T-helper 2 cell (primary cell): ENCODE measurements at places on chromosomes 7 and 10.

DNA sequence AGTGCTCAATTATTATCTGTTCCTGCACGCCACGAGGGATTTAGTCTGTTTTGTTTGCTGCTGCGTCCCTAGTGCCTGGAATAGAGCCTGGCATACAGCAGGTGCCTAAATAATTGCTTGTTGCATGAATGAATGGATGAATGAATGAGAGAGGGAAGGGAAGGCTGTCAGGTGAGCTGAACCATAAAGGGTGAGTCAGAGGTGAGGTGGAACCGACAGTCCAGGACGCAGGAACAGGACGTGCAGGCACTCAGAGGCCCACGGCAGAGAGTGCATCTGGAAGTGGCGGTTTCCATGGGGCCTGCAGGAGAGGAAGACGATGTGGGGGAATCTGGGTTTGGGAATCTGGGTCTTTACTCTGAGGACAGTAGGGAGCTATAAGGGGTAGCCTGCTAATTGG is 17.7 kb upstream of the PPIF start:
- DNase-seq: no peak

DNA sequence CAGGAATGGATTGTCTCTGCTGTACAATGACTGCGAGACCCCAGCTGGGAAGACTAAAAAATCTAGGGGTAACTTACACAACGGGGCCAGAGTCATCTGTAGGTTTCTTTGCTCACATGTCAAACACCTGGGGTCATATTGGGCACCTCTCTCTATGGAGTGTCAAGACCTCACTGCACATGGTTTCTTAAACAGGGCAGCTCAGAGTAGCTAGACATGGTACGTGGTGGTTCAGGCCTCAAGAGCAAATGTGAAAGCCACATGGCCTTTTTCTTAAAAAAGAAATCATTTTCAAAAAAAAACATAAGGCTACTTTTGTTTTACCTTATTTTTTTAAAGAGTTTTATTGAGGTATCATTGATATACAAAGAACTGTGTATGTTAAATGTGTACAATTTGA is 162.2 kb upstream of the ITGB1 start:
- DNase-seq: no peak

DNA sequence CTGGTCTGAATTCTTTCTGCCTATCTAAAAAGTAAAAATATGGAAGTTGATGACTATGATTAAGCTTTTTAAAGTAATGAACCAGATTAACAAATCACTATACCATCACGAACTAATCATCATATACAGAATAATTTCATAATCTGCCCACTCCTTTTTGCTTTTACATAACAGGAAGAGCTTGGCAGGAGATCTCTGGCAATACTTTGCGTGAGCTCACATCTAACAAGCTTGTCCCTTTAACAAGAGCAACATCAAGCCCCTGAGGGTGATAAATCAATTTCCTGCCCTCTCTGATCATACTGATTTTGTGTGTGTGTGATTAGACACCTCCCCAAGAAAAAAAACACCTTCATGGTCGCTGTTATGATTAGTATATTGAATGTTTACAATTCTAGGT is 143.5 kb upstream of the ASAH2 start:
- no peak for DNase-seq

DNA sequence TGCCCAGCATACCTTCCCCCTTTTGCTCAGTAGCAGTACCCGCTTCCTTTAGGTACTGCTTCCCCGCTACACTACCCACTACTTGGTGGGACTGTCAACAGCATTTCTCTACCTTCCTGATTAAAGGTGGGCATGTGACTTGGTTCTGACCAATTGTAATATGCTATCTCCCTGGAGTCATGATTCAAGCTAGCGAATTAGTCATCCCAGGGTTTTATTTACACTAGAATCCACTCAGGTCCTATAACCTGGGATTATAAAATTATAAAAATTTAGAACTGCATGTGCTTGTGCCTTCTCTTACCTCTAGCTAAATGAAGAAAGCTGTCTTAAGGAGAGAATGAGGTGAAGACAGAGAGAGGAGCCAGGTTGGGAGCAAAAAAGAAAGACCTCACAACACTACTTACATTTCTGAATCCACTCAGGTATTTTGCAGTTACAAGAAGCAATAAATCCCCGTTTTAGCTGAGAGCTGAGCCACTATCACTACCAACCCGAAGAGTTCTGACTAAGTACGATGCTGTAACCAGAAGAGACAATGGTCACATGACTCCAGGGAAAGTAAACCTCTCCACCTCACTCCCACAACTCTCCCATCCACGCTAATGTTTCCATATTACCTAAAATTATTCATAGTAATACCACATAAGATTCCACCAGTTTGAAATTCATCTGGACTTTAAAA is 9.7 kb downstream of the GBX1 start:
- DNase-seq: no peak

- DNase-seq: no peak
Measured at GRCh38 chr7:130216025-130216424, 8.4 kb downstream of the SSMEM1 start.
